T-helper 22 cell (primary cell): ENCODE measurements at places on chromosomes 12 and 14.

DNA sequence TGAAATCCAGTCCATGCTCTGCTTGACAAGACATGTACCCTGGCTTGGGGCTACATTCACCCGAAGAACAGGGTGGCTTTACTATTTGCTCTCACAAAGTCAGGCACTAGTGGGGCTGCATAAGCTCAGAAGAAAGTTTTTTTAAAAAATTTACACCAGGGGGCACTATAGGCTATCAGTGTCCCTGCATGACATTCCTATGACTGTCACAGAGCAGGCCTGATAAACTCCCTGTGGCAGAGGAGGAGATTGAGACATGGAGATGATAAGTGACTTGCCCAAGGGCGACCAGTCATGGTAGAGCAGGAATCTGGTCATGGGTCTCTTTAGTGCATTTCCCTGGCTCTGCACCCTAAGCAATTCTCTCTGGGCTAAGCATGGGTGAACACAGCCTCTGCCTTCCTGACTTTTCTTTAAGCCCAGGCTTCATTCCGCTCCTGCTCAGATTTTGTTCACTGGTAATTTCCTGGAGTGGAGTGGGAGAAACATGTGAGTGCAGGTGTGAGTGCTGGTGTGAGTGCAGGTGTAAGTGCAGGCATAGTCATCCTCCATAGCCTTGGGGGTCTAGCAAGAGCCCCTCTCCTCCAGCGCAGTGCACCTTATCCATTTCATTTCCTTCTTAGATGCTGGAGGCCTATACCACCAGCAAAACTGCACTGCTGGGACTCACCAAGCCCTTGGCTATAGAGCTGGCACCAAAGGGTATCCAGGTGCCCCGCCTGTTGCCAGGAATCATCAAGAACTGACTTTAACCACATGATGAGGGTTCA is 91.6 kb downstream of the DHRS2 start:
- no peak for DNase-seq

- DNase-seq = no peak
Measured at GRCh38 chr14:58200480-58200841, 512 bp downstream of the ACTR10 start.

DNA sequence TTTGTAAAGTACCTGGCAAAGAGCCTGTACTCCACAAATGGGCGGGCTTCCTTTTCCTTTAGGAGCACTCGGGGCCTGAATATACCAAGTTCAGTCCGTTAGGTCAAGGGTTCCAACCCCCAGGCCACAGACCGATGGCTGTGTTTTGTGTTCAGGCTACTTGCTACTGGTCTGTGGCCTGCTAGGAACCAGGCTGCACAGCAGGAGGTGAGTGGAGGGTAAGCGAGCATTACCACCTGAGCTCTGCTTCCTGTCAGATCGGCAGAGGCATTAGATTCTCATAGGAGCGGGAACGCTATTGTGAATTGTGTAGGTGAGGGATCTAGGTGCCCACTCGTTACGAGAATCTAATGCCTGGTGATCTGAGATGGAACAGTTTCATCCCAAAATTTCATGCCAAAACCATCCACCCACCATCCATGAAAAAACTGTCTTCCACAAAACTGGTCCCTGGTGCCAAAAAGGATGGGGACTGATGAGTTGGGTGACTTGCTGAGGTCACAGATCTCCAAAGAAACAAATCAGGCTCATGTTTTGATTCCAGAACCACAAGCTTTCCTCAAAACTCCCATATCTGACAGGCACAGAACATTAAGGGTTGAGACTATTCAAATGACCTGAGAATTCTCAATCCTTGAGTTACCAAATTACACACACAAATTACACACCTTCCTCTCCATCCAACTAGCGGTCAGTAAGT is 4.2 kb downstream of the CSRP2 start:
- DNase-seq = no peak

GRCh38 chr12:26196421-26196716 is 996 bp downstream of the SSPN start:
- DNase-seq = no peak

GRCh38 chr12:113155646-113156045 is 6.1 kb downstream of the CFAP73 start:
- DNase-seq = no peak

- DNase-seq = no peak
Measured at GRCh38 chr12:24138041-24138440, 188.6 kb upstream of the SOX5 start.

DNA sequence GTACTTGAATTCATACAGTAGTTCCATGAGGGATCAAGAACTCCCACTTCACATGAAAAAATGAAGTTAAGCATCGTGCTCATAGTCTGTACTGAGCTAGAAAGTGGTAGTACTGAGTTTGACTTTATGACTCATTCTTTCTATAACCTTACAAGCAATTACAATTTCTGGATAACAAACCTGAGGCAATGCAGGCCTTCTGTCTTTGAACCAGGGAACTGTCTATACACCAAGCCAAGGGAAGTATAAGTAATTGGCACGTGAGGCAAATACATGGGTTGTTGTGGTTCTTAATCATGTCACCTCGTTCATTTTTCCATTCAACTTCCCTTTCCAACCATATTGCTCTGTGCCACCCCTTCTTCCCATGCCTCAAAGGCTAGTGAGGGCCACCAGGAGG is 16.8 kb downstream of the GNS start:
- DNase-seq = no peak

- DNase-seq = no peak
Measured at GRCh38 chr12:30985814-30986452, 59.4 kb downstream of the TSPAN11 start.

DNA sequence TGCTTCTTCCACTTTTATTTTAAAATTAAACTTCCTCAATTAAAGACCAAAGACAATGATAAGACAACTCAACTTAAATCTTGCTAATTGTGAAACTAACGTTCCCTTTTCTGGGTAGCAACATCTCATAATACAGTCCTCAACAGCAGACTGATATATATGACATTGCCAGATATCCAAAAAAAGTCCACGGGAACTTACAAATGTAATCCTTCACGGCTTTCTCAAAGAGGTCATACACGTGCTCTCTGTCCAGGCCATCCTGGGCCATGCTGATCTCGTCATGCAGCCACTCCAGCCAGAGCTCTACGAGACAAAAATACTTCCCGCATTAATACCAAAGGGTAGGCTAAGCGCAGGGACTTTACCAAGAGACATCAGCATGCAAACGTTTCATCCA is 13.3 kb downstream of the SART3 start:
- DNase-seq = no peak

GRCh38 chr12:28883406-28883997 is 265.6 kb upstream of the FAR2 start:
- DNase-seq = no peak

GRCh38 chr12:75996861-75997447 is 34.6 kb downstream of the PHLDA1 start:
- no peak for DNase-seq

DNA sequence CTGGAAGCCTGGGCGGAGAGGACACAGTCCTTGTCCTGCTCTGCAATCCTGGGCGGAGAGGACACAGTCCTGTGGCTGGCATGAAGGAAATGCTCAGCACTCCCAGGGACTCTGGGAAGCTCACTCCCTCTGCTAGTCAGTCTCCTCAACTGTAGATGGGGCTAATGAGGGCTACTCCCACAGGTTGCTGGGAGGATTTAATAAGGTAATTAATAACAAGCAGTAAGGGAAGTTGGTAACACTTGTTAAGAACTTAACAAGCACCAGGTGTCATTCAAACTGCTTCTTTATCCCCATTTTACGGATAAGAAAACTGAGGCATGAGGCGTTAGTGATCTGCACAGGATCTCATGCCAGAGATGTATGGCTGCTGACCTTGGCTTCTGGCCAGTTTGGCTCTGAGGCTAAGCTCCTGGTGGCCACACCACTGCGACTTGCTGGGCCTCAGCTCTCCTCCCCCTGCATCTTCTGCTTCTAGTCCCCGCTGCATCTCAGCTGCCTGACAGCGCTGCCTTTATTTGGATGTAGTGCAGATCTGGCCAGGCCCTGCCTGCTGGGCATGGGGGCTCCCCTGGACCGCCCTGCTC is 54.1 kb upstream of the BEGAIN start:
- DNase-seq = no peak

- DNase-seq = peak; percentile 54
Measured at GRCh38 chr12:575948-576614, 87.2 kb downstream of the NINJ2 start.

DNA sequence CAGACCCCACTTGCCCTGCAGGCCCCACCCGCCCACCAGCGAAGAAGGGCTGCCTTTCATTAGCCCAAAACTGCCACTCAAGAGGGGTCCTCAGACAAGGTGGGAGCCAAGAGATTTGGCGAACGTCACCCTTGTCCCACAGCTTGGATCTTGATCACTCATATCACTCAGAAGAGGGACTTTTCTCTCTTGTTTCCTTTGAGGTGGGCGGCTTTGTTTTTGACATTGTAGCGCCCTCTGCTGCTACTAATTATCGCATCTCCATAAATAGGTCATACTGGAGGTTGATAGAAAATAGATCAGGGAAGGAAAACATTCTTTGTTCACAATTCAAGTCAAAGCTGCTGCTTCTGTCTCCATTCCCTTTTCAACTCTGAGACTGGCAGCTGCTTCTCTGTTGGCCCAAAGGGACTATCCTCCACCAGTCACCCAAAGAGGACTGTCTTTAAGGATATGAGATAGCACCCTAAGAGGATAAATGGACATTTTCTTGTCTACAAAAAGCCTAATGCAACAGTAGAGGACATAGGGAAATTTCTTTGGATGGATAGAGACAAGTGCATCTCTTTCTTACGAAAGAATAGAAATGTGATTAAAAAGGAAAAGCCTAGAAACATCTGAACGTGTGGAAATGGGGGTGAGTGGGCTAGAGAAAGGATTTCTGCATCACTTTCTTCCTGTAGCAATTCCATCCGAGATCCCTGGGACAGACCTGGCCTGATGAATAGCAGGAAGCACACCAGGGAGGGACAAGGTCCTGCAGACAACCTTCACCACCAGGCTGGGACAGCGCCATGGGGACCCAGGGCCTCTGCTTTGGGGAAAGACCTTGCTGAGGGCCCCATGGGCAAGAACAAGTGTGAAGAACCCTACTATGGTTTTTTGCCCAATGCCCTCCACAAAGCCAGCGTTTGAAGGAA is 115.8 kb downstream of the DAD1 start:
- DNase-seq = no peak

DNA sequence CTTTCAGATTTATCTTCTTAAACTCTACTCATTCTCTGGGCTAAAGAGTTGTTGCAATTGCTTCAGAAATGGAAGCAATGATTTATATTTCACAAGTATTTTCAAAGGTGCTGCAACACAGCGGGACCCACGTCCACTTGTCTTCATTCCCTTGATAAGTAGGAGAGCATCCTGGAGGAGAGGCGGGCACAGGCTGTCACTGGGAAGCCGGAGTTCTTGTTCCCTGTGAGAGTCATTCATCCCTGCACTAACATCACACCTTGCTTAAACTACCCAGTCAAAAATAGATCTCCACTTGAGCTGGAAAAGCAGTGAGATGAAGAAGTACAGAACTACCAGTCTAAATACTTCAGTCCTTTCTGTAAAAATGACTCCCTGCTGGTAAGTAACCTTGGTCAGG is 160.5 kb upstream of the RASSF8 start:
- no peak for DNase-seq

DNA sequence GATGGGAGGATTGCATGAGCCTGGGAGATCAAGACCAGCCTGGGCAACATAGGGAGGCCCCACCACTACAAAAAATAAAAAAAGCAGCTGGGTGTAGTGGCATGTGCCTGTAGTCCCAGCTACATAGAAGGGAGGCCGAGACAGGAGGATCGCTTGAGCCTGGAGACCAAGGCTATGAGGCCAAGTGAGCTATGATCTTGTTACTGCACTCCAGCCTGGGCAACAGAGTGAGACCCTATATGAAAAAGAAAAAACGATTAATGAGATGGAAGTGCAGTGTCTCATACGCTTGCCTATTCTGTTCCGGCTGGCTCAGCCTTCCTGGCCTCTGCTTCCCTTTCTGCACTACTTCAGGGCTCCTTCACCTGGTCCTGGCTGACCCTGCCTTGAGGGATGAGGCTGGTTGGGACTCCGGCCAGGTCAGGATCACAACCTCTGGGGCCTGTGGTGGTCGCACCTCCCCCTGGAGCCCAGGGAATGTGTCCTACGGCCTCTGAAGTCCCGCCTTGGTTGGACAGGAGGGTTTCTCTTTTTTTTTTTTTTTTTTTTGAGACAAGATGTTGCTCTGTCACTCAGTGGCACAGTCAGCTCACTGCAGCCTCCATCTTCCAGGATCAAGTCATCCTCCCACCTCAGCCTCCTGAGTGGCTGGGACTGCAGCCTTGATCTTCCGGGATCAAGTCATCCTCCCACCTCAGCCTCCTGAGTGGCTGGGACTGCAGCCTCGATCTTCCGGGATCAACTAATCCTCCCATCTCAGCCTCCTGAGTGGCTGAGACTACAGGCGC is 10.7 kb downstream of the TEDC1 start:
- DNase-seq = no peak

DNA sequence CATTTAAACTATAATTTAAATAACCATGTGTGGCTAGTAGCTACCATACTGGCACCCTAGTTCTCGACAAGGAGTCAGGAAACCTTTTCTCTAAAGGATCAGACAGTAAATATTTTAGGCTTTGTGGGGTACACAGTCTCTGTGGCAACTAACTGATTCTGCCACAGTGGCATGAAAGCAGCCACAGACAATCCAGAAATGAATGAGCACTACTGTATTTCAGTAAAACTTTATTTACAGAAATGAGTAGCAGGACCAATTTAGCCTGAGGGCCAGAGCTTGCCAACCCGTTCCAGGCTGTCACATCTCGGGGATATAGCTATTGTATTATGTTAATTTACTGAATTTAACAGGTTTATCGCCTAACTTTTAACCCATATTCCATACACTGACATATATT is 278.7 kb downstream of the ITPR2 start:
- no peak for DNase-seq

GRCh38 chr12:54356951-54357356 is 7.3 kb downstream of the GPR84 start:
- no peak for DNase-seq
